ENCODE measurements at places on chromosomes 4 and X.

GRCh38 chrX:107374132-107374531 lies 75.3 kb upstream of the FRMPD3 start:
- DNase-seq: no peak

- no peak for DNase-seq
Observed at GRCh38 chr4:48979914-48980579, 6.0 kb upstream of the CWH43 start.

- no peak for DNase-seq
Observed at GRCh38 chr4:139329665-139330200, 27.5 kb upstream of the NDUFC1 start.

DNA sequence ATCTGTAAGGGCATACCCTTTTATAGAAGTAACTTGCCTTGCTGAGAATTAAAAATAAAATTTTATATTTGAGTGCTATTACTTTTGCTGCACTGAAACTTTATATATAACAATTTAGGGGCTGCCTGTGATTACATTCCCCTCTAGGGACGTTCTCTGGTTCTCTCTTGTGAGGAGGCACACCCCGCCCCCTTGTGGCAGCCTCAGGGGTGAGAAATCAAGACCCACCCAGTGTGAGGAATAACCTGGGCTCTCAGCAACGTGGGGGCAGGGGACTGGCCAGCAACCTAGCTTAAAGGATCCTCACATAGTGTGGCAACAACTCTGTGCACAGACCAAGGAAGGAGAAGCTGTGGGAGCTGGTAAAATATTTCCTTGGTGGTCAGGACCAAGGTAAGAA lies 43.7 kb downstream of the MAGEA9 start:
- DNase-seq: peak; percentile 59

GRCh38 chrX:3712051-3712869 lies 1.2 kb downstream of the PRKX start:
- DNase-seq: peak; percentile 32

GRCh38 chr4:3827616-3828492 lies 61.7 kb downstream of the ADRA2C start:
- no peak for DNase-seq

- peak; percentile 35 for DNase-seq
Observed at GRCh38 chr4:78551420-78552351, at the start of gene ANXA3. Gene ANXA3 (plus strand): TSS chr4:78551770. CDS start chr4:78554474, 2,704 bp downstream.

GRCh38 chr4:140258476-140258875 lies 104.5 kb upstream of the MAML3 start:
- DNase-seq: no peak

DNA sequence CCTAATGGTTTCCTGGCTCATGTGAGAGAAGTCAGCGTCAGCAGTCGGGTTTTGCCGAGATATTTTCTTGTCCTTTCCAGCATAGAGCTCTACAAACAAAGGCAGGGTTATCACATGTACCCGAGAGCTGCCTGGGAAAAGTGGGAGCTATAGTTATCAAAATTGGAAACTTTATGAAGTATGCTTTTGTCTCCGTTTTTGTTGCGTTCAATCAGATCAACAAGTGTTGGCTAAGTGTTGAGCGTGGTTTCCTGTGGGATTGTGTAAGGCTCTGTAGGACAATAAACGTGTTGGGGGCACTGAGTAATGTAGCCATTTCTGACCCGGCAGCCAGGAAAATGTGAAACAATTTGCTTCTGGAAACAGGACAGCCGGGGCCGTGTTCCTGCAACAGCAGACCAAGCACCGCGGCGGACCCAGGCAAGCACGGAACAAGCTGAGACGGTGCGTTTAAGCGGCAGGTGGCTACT lies at the start of gene BMX:
TSS of gene BMX (plus strand) at position 311 of the 470 bp plus-strand sequence. CDS start 7,547 bp downstream, outside the sequence.
- DNase-seq: no peak

Data from glutamatergic neuron (in vitro differentiated cells).